Smooth muscle cell of the brain vasculature (primary cell): ENCODE measurements at places on chromosomes 7 and 10.

DNA sequence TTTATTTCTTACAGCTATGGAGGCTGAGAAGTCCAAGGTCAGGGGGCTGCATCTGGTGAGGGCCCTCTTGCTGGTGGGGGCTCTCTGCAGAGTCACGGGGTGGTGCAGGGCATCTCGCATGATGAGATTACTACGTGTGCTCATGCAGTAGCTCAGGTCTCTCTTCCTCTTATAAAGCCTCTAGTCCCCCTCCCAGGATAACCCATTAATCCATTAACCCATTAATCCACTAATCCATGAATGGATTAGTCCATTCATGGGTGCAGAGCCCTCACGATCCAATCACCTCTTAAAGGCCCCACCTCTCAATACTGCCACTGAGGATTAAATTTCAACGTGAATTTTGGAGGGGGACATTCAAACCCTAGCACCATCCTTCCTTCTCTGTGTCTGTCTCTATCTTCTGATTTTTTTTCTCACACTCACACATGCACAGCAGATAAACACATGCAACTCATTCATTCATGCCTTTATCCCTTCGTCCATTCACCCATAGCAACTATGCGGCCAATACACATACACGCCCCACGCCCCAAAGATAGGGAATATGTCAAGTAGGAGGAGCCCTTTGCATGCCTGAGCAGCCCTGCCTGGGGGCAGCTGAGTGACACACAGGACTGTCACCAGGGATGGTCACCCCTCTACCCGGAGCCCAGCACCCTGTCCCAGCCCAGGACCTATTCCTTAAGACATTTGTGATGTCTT, 86.5 kb downstream of the C10orf105 start:
- DNase-seq: no peak

GRCh38 chr10:43121444-43121843, 16.8 kb upstream of the CSGALNACT2 start:
- DNase-seq: peak; percentile 62

DNA sequence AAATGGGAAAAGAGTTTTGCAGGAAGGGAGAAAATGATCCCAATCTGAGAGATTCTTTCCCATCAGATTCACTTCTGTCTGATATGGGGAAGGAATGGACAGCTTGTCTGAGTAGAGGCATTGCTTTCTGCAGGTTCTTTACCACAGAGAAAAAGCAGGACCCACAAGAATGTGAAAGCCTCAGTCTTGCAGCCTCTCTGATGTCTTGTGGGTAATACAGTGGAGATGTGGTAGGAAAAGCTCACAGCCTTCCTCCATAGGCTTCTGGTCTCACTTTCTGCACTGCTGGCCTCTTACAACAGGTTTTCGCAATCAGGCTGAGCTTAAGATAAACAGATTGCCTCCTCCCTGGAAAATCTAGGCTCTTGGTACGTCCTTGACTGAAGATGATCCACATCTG, 551 bp downstream of the IFIT1 start:
- no peak for DNase-seq

DNA sequence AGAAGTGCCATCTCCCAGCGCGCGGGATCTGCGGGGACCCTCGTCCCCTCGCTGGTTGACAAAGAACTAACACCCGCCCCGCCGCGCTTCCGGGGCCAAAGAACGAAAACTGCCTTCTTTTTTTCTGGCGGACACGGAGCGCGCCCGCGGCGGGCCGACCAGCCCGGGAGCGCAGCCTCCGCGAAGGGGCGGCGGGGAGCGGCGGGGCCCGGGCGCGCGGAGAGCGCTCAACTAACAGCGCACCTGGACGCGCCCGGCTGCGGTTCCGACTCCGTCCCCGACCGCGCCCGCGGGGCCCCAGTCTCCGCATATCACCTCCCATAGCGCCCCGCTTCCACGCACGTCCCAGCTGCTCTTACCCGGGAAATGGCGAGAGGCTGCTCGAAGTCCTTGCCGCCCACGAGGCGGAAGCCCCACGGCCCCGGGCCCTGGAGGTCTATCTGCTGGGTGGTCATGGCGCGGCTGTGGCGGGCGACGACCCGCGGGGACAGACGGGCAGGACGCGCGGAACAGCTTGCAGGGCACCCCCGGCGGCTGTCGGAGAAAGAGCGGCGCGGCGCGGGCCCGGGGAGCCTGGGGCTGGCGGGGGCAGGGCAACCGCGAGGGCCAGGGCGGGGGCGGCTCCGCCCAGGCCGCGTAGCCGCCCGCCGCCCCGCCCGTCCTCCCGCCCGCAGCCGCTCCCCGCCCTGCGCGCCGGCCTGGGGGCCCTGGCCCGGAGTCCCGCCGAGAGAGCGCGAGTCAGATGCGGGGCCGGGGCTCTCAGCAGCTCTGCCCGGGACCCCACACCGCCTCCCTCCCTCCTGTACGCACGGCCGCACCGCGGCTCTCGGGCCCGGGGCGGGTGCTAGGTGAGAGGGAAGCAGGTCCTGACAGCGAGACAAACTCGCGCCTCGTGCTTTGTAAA, at the start of gene PDLIM1:
PDLIM1 (minus strand) TSS at position 543 of the 904 bp plus-strand sequence; CDS start at position 455, 88 bp downstream.
- no peak for DNase-seq

DNA sequence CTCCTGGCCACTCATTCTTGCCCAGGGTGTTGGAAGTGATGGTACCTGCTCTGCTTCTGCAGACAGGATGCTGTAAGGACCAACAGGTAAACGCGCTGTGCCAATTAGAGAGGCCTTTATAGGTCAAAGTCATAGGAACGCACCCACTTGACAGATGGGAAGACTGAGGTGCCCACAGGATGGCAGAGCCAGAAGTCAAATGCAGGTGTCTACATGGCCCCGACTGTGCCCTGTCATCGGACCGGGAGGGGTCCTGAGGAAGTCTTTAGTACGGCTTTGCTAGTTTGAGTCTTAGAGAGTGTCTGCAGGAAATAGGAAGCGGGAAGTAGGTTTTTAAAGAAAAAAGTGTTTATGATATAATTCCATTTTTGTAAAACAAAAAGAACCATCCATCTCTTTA, 57.3 kb downstream of the HK1 start:
- DNase-seq: no peak

- DNase-seq: no peak
Measured at GRCh38 chr7:123805287-123805686, 39.7 kb upstream of the HYAL4 start.

DNA sequence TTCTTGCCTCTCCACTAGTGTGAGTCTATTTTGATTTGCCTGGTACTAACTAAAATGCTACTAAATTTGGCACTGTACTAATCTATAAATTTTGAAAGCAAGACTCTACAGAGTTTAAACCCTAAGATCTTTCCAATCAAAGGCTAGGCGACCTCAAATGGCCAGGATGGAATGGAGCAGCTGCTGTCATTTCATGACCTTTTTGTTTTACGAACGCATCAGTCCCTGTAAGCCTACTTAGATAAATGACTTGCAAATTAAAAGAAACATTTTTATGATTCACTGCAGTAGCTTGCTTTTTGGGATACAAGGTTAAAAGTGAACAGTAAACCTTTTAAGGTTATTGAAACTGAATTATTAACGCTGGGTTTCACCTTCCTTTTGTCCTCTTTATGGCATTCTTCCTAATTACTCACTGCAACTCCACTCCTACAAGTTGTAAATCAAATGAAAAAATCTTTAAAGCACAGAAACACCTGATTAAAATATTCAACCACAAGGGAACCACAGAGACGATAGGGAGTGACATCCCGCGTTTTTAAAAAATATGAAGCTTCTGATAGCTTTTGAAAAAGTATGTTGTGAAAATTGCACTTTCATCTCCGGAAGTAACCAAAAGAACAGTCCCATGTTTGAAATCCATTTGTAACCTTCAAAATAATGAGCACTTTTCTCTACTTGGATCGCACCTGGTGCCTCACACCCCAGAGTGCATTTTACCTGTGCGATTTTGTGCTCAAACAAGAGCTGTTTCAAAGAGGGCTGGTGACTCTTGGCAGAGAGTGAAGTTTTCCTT, 595.1 kb downstream of the PARD3 start:
- no peak for DNase-seq

GRCh38 chr10:34789966-34790506, 25.1 kb downstream of the PARD3 start:
- DNase-seq: no peak

- DNase-seq: no peak
Measured at GRCh38 chr10:11886138-11886474, 63.0 kb downstream of the PROSER2 start.

- DNase-seq: no peak
Measured at GRCh38 chr10:22631646-22632278, 82.6 kb downstream of the PIP4K2A start.

DNA sequence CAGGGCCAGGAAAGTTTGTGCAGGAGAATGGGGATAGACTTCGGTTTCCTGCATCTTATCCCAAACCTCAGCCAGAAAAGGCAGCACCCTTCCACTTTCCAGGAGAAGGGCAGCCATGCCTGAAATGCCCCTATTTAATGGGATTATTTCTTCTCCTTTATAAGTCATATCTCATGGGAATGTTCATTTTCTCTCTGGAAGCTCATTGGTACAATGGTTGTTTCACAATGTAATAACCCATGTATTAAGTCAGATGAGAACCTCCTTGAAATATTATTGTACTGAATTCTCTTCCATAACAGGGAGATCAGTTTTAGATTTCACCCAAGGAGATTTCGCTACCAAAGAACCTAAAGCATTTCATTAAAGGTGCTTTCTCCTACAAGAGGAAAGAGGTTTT, 457.5 kb downstream of the KCNMA1 start:
- DNase-seq: no peak

- no peak for DNase-seq
Measured at GRCh38 chr10:72639441-72639873, 13.6 kb upstream of the MICU1 start.

DNA sequence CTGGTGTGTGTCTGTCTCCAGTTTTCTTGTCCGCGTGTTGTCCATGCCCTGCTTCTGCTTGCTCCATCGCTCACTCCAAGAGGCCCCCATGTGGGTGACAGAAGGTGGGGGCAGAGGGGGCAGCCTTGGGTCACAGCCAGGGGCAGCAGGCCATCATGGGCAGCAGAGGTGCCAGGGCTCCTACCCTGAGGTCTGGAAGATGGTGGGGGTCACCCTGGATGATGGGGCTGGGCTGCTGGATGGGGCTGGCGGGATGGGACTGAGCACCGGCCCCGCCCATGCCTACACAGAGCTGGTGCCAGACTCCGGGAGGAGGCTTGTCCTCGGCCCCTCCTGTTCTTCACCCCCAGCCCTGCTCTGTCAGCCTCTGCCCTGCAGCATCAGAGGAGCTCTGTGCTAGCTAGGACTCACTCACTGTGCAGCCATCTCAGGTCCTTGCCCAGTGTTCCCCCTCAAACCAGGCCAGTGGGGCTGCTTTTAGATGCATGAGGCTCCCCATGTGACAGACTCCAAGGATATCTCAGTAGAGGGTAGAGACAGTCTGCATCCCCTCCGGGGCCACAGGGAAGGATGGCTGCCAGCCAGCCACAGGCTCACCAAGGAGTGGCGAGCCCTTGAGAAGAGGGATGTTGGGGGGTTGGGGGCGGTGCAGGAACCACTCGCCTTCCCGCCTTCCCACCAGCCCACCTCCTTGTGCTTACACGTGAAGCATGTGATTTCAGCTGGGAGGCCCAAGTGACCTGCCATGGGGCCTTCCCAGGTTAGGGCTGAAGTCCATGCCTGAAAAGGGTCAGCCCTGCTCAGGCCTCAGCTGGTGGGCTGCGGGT, 35.5 kb upstream of the PPIF start:
- DNase-seq: no peak

DNA sequence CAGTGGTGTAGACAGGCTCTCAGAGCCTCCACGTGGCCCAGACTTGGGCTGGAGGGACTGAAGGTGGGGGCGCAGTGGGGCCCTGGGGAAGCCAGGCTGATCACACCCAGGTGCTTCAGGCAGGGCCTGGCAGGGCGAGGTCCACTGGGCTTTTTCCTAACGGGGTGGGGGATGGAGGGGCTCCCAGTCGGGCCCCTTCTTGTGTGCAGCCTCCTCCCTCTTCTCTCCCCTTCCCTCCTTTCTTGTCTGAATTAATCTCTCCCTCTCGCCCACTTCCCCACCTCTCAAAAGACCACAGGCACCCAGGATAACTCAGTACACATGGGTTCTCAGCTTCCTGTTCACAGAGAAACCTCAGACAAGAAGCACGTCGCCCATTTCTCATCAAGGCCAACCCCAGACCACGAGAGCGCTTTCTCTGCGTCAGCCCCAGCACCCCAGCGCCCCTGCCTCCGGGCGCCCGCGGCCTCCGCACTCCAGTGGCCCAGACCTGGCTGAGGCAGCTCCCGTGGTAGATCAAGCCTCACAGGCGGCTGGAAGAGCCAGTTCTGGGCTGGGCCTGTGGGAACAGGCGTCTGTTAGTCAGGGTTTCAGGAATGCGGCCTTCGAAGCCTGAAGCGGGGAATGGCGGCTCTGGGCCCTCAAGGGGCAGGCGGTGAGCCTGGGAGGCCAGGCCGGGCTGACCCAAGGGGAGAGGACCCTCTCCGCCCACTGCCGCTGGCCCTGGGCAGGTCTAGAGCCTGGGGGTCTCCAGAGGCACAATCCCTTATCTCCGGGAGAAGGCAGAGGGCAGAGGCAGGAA, 50.6 kb downstream of the PWWP2B start:
- DNase-seq: peak; percentile 33

GRCh38 chr7:28078036-28078901, 102.3 kb downstream of the JAZF1 start:
- DNase-seq: no peak

DNA sequence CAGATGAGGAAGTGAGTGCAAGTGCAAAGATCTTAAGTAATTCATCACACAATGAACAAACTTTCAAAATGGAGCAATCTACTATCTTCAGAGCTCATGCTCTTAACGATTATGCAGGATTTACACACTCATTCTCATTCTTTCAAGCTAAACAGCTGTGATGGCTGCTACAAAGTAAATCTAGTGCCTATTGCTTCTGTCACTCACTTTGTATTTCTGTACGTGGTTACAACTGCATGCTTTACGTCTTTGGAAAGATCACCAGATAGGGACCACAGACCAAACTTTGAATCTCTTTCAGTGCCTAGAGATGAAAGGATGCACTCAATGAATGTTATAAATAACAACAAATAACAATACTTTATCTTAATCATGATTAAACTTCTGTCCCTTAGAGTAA, 194.6 kb downstream of the MAGI2 start:
- no peak for DNase-seq

DNA sequence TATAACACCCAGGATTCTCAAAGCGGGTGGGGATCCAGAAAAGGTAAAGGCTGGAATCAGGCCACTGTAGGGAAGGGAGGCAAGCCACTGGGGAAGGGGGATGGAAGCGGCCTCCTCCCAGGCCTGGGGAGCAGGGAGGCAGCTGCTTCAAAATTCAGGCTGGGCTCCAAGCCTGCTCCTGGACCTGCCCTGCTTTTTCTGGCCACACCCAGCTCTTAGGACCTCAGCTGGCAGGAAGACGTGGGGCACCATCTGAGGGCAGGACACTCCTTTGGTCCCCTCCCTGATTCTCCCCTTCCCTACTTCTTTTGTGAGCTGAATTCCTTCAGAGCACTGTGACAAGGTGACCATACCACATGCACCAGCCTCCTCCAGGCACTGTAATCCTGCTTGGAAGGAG, 4.6 kb upstream of the LBX1 start:
- no peak for DNase-seq

- DNase-seq: no peak
Measured at GRCh38 chr10:104109908-104110662, 11.9 kb upstream of the SFR1 start.

GRCh38 chr10:86836044-86836443, 79.6 kb downstream of the BMPR1A start:
- peak; percentile 7 for DNase-seq

GRCh38 chr7:15757041-15758000, 70.8 kb upstream of the MEOX2 start:
- DNase-seq: peak; percentile 69
